Psoas muscle (tissue), 8 donors: ENCODE measurements at places on chromosomes 7 and 10.

DNA sequence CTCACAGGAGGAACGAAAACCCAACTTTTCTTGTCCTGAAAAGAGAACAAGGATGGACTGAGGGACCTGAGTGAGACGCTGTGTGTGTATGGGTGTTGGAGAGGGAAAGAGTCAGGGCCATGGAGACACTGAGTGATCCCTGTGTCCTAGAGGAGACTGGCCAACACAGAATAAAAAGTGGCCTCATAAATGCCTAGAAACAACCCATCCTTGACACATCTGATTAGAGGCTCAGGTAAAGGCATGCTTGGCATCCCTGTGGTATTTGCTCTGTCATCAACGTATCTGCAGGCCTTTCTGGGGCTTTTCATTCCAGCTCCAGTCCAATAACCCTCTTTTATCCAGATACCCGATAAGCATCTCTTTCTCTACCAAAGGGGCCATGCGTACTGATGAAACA is 86.3 kb downstream of the FGFR2 start:
- DNase-seq: no peak

DNA sequence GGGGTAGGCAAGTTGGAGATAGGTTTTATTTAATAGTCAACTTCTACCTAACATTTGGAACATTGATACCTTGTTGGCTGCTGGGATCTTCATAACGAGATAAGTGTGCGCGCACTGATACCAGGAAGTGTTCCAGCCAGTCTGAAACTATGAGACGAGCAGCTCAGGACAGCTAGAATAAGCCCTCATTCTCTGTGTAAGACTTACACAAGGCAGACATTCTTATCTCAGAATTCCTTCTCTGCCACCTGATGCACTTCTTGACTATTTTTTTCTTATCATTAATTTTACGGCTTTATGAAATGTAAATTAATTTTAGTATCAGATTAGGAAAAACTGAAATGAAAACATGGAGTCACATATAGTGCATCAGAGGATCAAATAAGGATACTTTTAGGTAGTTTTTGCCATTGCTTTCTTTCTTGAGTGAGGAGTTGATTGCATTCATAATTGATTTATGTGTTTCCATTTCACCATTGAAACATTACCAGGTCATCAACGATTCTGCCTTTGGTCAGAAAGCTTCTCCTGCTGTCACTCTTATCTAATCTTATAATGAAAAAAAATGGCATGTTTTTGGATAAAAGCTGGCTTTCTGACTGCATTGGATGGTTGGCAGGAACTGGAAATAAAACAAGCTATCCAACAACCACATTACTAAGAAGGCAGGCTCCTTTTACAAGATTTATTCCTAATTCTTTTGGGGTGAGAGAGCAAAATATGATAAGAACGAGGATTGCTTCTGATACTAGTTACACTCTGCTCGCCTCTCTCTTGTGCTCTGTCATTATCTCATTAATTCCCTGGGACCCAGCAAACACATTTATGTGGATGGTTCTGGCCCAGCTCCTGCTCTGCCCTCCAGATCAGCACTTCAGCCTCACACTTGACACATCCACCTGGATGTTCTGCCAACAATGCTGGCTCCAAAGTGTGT is 40.4 kb upstream of the ABCB5 start:
- no peak for DNase-seq

DNA sequence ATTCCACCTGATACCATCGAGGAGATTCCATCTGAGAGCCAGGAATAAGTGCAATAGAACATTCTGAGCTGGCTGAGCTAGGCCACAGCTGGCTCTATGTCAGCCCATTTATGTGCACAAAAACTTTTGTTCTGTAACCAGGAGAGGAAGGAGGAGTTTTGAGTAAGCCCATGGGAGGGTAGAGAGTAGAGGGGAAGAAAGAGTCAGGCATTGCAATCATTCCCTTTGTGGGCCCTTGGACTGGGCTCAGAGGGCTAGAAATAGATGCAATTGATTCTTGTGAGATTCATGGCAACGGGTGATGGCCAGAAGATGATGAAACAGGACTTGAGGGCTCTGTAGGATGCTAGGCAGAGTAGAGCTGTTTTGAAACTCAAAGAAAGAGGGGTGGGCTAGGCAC is 104.6 kb upstream of the KIF5B start:
- no peak for DNase-seq

DNA sequence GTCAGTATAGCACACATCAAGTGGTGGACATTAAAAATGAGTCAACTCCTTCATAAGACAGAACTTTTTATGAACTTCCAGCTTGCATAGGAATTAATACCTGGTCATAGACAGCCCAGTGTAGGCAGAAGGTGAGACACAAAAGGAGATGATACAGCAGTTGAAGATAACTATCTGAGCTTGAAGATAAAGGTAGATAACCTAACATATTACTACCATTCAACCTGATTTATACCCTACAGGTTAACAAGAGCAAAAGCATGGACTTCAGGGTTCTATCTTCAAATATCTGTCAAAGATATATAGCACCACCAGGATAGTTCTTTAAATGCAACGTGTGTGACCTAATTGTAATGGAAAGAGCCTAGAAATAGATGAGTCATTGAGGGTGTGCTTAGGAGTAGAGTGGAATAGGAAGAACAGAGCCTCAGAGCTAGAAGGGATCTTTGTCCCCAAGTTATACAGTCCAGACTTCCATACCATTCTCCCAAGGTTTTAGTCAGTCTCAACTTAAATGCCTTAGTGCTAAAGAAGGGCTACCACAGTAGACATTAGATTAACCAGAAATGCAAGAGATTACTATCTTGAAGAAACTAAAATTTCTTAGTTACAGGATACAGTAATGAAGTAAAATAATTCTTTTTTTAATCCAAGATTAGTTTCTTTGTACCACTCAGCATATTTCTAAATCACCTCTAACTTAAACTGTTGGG is 9.2 kb downstream of the ZNF800 start:
- no peak for DNase-seq

- DNase-seq: no peak
Observed at GRCh38 chr7:141737118-141737835, 881 bp upstream of the SSBP1 start.

DNA sequence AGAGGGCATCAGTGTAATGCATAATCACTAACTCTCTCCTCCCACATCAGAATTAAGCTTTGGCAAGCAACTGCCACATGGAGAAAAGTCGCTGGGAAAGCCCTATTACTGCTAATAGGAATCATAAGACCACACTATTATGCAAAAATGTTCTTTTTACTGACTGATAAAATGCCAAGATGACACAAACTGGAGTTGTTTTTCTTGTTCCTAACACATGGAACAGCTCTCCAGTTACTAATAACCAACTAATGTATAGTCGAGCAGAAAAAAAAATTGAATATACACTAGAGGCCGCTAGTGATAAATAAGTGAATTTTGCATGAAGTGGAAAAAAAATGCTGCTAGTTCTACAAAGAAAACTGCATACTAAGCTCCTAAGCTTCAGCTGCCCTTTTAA is 165.6 kb downstream of the TPK1 start:
- DNase-seq: no peak

- no peak for DNase-seq
Observed at GRCh38 chr7:137351941-137352340, 8.4 kb upstream of the PTN start.

GRCh38 chr10:99661377-99661763 is 2.1 kb downstream of the ENTPD7 start:
- no peak for DNase-seq

- DNase-seq: no peak
Observed at GRCh38 chr7:109844362-109844761, 1246.6 kb upstream of the LRRN3 start.

GRCh38 chr10:28509286-28509685 is 23.6 kb upstream of the WAC start:
- no peak for DNase-seq

DNA sequence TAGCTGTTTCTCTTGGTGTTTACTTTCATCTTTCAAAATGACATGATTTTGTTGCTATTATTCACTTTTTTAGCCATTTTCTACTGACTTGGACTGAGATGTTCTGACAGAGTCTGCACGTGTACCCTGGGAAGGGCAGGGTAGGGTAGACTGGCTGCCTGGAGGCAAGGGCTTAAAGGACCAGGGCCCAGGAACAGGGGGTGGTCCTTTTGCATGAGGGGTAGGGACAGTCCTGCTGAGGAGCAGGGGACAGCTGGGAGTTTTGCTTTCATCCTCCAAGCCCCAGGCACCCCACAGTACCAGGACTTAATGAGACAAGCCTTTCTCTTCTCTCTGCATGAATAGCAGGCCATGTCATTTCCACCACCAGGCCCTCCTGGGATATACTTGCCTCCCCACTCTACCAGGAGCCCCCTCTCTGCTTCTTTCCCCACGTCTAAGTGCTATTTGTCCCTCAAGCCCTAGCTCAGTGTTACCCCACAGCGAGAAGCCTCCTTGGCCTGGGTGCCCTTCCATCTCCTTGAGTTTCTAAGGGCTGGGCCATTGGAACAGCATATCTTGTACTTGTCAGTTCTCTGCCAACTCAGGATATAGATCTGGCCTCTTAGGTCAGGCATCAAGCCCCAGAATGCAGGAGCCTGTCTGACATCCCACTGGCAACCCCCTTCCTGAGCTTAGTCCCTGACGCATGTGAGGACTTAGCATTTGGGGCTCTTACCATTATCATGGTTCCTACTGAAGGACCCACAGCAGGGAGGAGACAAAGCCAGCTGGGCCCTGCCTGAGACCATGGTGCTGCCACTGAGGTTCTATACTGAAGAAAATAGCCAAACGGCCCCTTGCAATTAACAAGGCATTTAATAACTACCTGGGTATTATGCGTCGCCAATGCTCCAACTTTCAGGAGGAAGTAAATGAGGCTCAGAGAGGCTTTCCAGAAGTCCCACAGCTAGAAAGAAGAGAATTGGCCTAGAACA is 78.4 kb upstream of the UNC5B start:
- no peak for DNase-seq

DNA sequence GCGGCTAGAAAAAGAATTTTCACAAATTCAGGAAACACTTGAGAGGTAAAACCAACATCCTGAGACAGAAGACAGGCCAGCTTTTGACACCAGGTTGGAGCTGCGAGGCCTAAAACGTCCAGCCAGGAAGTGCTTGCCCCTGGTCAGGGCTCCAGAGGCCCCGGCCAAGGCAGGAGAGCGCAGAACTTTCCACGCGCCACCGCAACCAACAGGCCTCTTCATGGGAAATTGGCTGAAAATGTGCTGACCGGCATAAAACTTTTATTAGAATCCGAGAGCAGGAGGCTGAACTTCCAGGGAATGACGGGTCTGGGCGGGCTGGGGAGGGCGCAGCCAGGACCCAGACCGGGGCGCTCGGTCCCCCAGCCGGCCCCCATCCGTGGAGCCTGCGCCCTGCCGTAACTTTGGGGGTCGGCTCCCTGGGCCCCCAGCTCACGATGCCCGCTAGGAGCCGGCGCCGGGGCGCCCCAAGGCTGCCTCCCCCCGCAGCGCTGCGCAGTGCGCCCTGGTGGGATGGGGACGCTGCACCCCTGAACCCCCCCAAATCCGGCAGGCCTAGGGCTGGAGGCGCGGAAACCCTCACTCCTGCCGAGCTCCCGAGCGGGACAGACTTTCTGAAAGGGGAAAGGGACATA is 414.0 kb upstream of the MKI67 start:
- DNase-seq: no peak

DNA sequence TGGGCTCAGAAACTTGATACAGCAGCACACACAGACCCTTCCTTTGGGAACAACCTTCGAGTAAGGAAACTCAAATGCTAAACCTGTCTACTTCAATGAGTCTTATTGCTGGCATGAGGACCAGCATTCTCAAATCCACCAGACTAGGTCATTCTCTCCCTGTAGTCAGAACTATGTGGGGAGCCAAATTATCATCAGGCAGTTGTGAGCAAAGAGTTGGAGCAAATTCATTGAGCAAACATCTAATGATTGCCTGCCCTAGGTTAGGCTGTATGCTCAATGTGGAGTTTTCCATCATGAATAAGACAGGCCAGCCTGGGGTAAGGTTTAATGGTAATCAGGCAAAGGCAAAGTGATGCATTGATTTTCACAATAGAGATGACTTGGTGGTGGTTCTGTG is 3.6 kb downstream of the EPDR1 start:
- DNase-seq: no peak

GRCh38 chr7:133102276-133103060 is 20.6 kb upstream of the CHCHD3 start:
- no peak for DNase-seq

DNA sequence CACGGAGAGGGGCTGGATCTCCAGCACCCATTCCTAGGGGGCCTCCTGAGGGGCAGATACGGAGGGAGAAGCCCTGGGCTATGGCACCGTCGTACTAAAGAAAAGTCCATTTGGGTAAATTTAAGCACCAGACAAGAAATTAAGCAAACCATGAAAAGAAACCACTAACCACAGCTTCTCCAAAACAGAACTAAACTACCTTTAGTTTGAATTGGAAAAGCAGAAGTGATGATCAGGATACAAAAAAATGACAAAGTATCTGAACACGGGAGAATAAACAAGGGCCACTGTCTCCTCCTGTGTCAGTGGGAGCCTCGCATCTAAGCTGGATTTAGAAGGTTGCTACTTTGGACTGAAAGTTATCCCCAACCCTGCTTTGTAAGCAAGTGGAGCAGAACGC is 69.1 kb downstream of the DIP2C start:
- DNase-seq: no peak

DNA sequence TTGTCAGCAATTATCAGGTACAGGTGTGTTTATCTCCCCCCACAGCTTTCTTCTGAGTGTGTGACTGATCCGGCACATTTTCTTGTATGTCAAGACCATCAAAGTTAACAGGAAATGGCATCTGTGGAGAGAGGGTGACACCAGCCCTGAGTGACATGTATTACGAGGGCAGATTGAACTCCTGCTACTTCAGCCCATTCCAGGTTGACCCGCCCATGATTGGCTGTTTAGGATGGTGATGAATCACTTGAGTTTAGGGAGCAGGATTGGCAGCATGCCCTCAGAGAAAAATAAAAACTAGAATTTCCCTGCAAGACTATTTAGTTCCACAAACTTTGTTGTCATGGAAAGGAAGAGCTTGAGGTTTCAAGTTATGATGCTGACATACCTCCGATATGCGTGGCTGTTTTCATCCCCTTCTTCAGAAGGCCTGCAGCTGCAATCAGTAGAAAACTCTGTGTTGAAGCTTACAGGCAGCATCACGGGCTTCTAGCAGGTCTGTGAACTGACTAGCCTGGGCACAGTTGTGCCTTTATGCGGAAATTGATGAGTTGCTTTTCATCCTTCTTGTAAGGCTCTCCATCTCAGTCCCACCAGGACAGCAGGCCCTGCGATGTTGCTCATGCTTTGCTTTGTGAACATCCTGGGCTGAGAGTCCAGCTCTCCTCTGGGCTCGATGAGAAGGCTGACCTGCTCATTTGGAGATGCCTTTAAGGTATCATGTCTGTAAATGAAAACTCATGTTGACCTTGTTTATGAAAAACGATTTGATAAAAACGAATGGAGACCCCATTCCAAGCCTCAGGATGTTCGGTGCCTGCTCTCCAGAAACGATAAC is 8.0 kb upstream of the CELF2 start:
- DNase-seq: no peak

- DNase-seq: no peak
Observed at GRCh38 chr10:35462491-35462934, 126.2 kb downstream of the CCNY start.

DNA sequence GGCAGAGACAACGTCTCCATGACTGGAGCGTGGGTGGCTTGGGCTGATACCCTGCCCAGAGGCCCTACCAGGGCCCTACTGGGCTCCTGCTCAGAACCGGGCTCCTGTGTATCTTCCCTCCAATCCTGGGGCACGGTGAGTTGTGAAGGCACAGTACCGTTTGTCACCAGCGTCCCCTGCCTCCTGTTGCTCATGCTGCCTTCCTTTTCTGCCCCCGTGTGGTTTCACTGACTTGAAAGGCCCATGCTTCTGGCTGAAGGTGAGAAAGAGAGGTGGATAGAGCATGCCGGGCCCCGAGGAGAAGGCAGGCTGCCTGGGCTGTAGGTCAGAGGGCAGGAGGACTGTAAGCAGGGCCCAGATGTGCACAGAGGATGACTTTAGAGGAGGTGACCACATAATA is 9.1 kb upstream of the DMBT1 start:
- no peak for DNase-seq
